Fibroblast of villous mesenchyme (primary cell): ENCODE measurements at places on chromosomes 6 and 20.

- DNase-seq, result no peak
Observed at GRCh38 chr6:119036081-119036480, 42.4 kb downstream of the FAM184A start.

DNA sequence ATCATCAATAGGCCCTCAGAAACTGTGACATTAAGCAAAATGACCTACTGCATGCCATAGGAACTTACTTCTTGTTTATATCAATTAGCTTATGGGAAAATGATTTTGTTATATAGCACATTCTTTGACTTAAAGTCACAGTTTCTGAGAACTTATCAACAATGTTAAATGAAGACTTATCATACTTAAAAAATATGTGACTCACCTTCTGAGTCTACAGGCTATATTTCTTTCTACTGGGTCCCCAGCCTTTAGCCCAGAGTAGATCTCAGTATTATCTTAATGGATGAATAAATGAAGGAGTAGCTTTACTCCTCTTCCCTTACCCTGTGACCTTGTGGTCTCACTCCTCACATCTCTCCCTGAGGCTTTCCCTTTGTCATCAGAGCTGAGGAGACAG, 180.2 kb downstream of the MAFB start:
- no peak for DNase-seq

DNA sequence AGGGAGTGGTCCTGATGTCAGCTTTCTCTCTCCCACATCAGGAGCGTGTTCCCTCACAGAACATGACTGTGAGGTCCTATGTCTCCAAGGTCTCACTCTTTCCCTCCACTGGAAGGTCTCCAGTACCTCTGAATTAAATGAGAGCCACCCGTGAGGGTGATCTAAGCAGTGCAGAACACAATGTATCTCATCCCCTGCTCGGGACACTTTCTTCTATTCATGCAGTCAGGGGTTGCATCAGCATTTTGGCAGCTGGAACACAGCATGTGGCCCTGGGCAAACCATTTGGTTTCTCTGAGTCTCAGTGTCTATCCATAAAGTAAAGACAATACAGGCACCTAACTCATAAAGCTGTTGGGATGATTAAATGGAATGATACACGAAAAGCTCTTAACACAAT, 34.2 kb downstream of the MAFB start:
- no peak for DNase-seq

DNA sequence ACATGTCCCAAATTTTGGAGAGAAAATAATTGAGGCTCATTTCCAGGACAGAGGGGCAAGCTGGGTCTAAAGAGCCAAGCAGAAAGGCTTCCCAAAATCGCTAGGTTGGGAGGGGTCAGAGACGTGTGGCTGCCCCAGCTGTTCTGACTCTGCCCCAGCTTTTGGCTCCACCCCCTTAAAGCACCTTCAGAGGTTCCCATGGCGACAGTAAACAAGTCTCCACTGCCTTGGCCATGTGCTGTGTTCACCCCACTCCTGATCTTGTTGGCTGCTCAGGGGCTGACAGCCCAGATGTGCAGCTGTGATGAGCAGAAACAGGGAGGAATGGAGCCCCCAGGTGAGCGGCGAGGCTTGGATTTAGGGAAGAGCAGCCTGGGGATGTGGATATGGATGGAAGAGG, 72.8 kb upstream of the SPTLC3 start:
- DNase-seq, result no peak

GRCh38 chr6:22372922-22373321, 76.1 kb upstream of the PRL start:
- no peak for DNase-seq
